PC-3 (cell line): ENCODE measurements at places on chromosomes 7 and 10. TPM values are rescaled to one million over a fixed set of nuclear protein-coding genes. Genes with fewer than 3 reads are reported as not detected.

DNA sequence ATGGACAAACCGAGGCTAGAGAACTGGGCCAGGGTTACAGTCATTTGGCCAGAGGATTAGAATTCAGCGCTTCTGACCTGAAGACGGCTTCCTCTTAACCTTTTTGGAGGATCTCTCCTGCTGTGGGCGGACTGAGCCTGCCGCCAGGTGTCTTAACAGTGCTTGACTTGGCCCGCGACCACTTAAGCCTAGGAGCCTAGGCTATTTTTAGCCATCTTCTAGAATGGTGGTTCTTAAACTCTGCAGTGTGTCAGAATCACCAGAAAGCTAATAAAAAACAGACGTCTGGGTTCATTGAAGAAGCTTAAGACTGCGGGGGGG lies 722 bp downstream of the MDH2 start:
- peak; percentile 30 for DNase-seq

RNF148 gene
- 0.52 and 2.0 TPM in 2 replicates for total RNA-seq

DNA sequence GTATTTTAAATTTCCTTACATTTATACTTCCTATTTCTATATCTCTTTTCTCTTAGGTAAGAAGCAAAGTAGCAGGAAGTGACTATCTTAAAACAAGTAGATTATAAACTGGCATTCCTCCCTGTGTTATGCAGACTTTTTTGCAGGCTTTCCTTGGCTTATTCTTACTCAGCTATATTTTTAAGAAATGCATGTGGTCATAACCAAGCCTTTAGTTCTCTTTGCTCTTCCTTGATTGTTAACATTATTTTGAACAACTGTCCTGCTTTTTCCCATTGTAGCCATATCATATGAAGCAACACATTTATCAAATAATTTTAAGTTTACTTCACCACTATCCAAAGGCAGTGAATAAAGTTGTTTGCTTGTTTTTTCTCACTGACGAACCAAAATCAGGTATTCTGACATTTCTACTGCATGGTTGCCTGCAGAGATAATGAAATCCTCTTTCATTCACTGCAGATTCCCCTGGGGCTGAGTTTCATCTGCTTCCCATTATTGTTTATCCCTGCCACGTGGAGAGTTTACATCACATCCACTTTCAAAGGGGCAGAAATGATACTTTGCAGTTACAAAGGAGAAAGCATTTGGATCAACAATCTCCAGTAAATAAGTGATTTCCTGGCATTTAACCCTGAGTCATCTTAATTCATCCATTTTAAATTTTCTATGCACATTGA lies 389.9 kb upstream of the SEMA3C start:
- DNase-seq: no peak

DNA sequence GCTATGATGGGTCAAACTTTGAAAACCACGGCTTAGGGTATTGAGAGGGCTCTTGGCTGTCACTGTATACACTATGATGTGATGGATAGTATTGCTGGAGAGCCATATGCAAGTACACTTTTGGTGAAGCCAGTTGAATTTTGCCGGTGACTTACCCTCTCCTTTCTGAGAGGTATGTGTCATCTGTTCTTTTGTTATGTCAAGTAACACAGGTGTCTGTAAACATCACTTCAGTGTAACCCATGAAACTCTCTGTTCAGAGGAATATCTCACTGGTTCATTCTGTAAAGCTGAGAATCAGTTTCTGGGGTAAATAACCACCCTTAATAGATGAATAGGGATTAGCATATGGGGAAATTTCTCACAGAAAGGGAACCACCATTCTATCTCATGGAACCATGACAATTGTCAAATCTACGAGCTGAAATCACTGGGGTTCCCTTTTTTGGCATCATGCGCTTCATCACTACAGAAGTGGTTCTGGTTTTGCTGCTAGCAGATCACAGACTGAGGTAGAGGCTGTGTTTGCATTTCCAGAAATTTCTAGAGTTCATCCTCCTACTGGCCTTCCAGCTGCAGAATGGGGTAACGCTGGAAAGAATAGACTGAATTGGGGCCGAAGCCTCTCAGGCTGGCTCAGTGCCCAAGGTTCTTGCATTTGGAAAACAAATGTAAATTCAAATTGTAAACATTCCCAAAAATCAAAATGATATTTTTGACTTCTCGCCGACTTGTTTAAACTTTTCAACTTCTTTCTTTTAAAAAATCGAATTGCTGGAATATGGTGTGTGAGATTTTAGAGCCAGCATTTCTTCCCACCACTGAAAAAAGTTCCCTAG lies 83.3 kb upstream of the CREB5 start:
- DNase-seq: no peak

DNA sequence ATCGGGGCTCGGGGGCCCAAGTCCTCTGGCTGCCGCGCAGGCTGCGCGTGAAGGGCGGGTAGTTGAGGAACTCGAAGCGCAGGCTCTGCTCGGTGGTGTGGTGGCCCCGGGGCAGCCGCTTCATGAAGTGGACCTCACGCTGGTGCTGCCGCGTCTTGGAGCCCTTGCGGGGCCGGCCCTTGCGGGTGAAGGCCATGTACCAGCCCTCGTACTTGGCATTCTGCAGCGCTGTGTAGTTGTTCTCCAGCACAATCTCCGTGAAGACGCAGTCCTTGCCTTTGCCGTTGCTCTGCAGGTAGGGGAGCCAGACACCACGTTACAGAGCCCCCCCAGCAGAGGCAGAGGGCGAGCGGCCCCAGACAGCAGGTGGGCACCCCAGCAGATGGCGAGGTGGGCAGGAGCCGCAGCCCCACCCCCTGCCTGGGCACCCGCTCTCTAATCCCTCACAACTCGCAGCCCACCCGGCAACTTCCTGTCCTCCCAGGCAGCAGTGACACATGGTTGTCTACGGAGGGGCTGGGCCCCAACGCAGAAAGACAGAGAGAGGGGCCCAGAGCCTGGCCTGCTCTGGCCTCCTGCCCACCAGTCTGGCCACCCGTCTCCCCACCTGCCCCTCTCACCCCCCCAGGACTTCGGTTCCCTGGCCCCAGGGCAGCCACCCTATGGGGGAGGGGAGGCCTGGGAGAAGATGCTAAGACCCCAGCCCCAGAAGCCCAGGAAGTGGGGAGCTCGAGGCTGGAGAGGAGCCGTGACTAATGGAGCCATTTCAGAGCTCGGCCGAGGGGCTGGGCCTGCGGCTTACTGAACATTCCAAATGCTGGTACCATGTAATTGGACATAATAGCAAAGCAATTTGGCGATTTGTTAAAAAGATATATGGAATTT lies 5.3 kb downstream of the FGF8 start:
- no peak for DNase-seq

GRCh38 chr7:74449809-74450397 lies 3.8 kb upstream of the GTF2IRD1 start:
- peak; percentile 75 for DNase-seq

CTNNA3 gene
- 1.4 and 1.9 TPM in 2 replicates for total RNA-seq
